ENCODE measurements at places on chromosomes 13 and 19. TPM values are rescaled to one million over a fixed set of nuclear protein-coding genes. Genes with fewer than 3 reads are reported as not detected.

Gene LYPD3
- total RNA-seq = not detected

Gene LHB
- total RNA-seq = not detected

Gene UNC13A
- total RNA-seq = 0.78 TPM

Gene GCDH
- 50.4 TPM for total RNA-seq

Gene C5AR1
- 34.5 TPM for total RNA-seq

Gene ADAT3
- total RNA-seq = 6.5 TPM

Gene FAM216B
- total RNA-seq = not detected

Gene LILRB2
- 8.4 TPM for total RNA-seq

Gene ZNF285
- 2.0 TPM for total RNA-seq

Gene OR10H1
- not detected for total RNA-seq

Gene KIR2DL1
- total RNA-seq = not detected

Gene ZNF382
- 9.6 TPM for total RNA-seq

Gene PSG5
- total RNA-seq = not detected

Gene LRFN3
- total RNA-seq = 11.0 TPM

Gene TEX29
- total RNA-seq = not detected

DNA sequence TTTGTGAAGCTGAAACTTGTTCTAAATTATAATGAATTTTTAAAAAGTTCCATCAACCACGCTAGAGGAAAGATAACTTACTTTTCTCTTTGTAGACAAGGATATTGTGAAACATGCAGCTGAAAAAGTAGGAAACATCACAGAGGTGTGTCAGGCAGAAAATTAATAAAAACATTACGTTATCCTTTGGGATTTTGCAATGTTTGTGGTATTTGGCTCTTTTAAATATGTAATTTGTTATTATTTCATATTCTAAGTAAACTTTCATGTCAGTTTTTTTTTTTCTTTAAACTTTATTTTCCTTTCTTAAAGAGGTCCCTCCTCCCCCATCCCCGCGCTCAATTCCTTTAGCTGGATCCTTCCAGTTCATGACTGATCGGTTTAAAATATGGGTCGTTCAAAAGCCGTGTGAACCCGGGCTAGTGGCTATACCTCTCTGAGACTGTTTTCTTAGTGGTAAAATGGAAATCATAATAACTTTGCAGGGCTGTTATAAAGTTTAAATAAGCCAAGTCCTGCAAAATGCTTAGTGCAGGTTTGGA, 740 bp upstream of the CCDC61 start:
- no peak for DNase-seq

GRCh38 chr13:26054896-26055295, 3.1 kb upstream of the SHISA2 start:
- DNase-seq = no peak

- no peak for DNase-seq
Observed at GRCh38 chr13:45496942-45497341, 32.2 kb downstream of the COG3 start.

DNA sequence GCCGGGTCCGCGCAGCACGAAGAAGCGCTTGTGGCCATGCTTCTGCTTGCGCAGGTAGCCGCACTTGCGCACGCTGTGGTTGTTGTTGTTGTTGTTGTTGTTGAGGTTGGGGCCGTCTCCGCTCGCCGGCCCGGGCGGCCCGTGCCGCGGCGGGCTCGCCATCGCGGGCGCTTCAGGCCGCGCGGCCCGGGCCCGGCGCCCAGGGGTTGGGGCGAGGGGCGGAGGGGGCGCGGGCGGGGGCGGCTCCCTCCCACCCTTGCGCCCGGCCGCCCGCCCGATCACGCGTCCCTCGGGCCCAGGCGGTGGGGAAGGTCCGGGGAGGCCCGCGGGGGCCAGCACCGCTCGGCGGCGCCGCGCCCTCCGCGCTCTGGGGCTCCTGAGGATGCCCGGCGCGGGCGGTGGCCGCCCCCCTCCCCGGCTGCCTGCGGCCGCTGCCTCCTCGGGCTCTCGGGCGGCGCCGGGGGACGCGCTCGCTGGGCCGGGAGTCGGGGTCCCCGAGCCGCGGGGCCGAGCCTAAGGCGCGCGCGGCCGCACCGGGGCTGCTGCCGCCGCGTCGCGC, 412 bp downstream of the IRS2 start:
- DNase-seq = no peak

DNA sequence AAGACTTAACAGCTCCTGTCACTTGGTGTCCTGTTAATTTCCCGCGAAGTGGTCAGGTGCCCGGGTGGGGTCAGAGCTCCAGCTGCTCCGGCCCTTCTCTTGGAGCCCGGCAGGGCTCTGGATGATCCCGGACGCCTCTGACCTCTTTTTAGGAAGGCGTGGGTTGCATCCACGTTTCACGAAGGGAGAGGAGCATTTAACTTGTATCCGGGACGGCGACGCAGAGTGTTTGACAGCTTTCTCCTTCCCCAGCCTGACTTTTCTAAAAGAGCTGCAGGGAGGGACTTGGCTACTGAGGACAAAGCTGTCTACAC, 656 bp downstream of the ZNF155 start:
- DNase-seq = no peak

GRCh38 chr19:328025-328505, 16.5 kb downstream of the MIER2 start:
- DNase-seq = no peak

- DNase-seq = no peak
Observed at GRCh38 chr19:3474010-3474409, 6.3 kb downstream of the SMIM24 start.

- DNase-seq = no peak
Observed at GRCh38 chr13:30175166-30175565, 132.2 kb downstream of the KATNAL1 start.

DNA sequence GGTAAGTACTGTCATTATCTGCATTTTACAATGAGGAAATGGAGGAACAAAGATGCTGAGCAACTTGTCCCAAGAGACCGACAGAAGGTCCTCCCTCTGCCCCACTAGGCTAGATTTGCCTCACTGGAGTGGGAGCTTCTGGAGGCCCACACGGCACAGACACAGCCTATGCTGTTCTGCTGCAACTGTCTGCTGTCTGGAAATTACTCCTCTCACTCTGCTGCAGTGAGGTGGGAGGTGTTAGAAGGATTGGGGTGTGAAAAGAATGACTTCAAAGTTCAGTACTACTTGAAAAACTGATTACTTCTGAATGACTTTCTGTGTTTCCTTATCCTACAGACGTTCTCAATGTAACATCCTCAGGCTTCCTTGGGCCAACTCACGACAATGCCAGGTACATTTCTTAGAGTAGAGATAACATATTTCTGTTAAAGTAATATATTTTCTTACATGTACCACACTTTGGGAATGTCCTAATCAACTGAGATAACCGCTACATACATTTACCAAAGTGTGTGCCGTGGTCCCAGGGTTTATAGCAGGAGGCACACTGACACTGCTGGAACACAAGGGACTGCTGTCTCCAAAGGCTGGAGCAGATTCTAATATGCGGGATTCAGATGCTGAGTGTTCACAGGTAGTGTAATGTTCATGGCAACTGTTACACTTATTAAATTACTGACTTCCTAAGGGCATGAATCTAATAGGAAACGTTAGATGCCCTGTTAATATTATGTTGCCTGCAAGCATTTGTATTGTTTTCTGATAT, 53.5 kb upstream of the WASF3 start:
- DNase-seq = no peak

- DNase-seq = no peak
Observed at GRCh38 chr13:113143466-113144254, 14.8 kb upstream of the PROZ start.

DNA sequence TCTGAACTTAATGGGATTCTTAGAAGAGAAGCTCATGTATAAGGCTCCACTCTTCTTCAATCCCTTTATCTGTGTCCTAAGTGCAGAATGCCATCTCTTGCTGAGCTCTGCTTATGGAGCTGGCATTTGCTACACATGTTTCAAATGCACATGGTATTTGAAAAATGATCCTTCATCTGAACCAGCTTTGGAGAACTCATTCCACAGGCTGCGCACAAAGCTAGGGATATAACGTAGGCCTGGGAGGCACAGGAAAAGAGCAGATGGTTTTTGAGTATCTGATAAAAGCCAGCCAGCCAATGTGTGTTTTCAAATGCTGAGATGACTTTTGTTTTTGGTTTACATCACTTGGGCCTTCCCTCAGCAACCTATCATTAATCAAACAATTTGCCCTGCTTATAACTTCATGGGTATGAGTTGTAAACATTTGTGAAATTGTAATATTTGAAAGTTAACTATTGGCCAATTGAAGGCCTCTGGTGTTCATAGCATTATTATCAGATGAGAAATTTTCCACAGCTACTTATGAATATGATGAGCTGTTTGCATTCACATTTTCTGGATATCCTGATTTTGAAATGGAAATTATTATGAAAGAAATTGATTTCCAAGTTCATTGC, 729.0 kb downstream of the FGF9 start:
- no peak for DNase-seq

- DNase-seq = no peak
Observed at GRCh38 chr13:66200555-66200954, 1029.6 kb downstream of the PCDH9 start.

- DNase-seq = no peak
Observed at GRCh38 chr13:53507741-53508140, 479.1 kb downstream of the OLFM4 start.

- DNase-seq = no peak
Observed at GRCh38 chr13:34003656-34004055, 185.7 kb downstream of the RFC3 start.

- no peak for DNase-seq
Observed at GRCh38 chr19:48490981-48491792, 20.4 kb downstream of the LMTK3 start.

DNA sequence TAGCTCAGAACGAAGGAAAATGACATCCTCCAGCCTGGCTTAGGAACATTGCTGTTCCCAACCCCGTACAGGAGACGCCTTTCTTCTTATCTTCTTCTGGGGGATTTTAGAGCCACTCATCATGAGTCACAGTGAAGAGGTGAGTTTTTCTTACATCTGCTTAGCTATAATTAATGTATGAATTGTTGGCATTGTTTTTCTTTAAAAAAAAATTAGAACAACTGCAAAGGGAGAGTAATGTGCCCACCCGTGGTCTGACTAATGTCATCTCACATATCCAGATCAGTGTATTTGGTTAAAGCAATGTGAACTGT, 310.6 kb upstream of the TSHZ3 start:
- no peak for DNase-seq

- no peak for DNase-seq
Observed at GRCh38 chr13:32726374-32727037, 140.3 kb downstream of the PDS5B start.

GRCh38 chr19:10224337-10224736, 6.8 kb downstream of the S1PR2 start:
- DNase-seq = no peak

- DNase-seq = no peak
Observed at GRCh38 chr13:35599384-35599783, 122.9 kb upstream of the MAB21L1 start.

DNA sequence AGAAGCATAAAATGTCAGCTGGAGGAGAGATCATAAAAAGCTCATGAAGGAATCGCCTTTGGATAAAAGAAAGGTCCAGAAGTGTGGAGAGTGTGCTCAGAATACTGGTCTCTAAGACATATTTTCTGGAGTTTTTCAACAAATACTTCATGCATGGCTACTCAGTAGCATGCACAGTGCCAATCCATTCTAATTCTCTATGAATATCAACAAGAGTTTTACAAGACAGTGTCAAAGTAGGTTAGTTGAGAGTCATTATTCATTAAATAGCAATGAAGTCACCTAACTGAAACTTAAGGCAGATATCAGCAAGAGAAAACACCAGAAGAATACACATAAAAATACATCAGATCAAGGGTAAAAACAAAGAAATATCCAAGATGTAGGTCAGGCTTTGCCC, 1243.2 kb upstream of the SLC10A2 start:
- DNase-seq = no peak

Data from tibial nerve (tissue), 4 donors.